Fibroblast of skin of abdomen (primary cell): ENCODE measurements at places on chromosomes 3 and 15.

- no peak for DNase-seq
Measured at GRCh38 chr3:147370349-147370748, 36.0 kb downstream of the ZIC4 start.

GRCh38 chr3:186189492-186189891 is 80.6 kb upstream of the ETV5 start:
- no peak for DNase-seq

DNA sequence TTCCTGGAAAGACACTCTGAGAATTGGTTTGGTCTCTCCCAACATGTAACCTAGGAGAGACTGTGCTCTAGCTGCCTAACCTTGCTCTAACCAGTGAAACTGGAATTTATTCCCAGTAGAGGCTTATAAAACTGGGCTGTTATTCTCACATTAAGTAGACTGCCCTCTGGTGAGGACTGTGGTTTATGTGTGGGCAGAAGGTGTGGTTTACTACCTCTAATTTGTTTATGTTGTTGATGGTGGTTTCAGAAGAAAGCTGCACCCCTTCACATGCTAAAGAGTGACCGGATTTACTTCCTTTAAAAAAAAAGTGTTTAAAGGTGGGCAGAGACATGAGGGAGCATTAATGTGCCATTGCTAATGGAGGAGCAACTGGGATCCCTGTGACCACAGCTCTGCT is 273.2 kb downstream of the MECOM start:
- DNase-seq = no peak

DNA sequence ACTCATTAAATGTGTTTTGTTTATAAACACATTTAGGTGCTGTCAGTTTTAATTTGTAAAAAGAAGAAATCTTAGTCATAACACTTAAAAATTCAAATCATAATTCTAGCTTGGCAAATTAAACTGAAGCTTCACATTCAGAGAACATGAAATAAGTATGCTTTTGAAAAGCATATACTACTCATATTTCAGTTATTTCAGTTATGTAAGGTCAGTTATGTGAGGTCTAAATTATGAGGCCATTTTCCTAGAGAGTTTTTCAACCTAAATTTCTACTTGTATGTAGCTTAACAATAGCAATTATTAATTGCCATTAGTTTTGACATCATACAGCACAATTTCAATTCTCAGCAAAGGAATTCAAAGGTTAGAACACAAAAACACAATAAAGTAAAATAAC is 465.0 kb downstream of the PLOD2 start:
- no peak for DNase-seq

GRCh38 chr15:77577366-77577950 is 55.3 kb downstream of the LINGO1 start:
- no peak for DNase-seq

DNA sequence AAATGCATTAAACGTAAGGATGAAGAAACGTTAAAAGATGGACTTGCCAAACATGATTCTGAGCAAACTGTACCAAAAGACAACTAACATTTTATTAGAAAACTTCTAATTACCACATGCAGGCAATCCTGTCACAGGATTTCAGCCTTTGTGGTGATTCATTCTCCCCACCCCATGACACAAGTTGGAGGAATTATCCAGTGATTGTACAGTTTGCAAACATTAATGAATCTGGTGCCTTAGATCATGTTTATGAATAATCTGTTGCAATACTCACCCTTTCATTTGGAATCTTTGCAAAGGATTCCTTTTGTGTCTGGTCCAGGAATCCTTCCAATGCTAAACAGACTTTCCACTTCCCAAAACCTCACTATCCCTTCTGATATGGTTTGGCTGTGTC is 23.3 kb upstream of the ERC2 start:
- no peak for DNase-seq

DNA sequence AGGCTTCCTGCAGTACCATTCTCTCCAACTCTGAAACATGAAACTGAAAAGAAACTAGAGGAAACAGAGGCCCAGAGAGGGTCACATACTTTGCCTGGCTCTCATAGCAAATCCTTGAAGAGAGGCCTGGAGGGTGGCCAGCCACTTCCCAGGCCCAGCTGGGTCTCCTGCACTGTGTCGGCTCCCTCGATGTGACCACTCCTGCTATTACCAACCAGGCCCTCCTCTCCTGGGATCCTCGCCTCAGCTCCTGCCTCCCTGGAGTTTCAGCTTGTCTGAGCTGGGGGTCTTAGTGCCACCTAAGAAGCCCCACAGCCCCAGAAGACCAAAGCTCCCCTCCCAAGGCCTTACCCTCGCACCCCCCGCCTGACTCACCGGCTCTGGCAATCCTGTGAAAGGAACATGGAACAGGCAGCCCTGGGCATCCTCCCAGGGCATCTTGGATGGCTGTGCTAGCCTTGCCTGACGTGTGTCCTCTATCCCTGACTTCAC is 4.6 kb downstream of the LOXL1 start:
- no peak for DNase-seq
